ENCODE measurements at places on chromosomes 1 and 21. TPM values are rescaled to one million over a fixed set of nuclear protein-coding genes. Genes with fewer than 3 reads are reported as not detected.

DNA sequence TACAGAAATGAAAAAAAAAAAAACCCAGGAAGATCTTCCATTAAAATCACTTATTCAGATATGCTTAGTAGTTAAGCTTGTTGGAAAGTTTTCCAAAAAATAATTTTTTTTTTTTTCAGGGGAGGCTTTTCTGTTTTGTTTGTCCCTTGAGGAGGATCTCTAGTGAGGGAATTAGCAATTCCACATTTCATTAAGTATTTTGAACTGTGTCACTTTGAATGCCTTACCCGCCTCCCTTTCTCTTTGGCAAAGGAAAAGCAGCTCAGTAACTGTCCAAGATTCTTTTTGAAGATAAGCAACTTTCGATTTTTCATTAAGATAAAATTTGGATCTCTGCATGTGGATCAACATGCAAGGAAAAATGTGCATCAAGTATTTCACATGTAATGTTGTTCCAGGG is 1.8 kb downstream of the NTNG1 start:
- no peak for DNase-seq

RHOU gene
- total RNA-seq = 7.7 TPM

DNA sequence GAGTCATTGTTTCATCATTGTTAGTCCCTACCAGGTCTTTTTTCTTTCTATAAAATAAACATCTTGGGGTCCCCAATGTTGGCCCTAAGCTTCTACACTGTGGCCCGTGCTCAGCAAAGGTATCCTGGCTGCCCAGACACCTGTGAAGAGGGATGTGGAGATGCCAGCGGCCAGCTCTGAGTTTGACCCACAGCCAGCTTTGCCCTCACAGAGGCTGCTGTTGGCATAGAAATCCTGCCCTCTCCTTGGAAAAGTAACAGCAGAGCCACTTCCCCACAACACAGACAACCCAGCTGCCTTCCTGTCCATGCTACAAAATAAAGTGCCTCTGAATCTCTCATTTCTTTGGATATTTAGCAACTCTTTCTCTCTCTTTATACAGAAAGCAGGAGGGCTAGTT is 6.0 kb downstream of the TRIM62 start:
- no peak for DNase-seq

GIPC2 gene
- 0.44 TPM for total RNA-seq

IFI44L gene
- total RNA-seq = 290 TPM

DNA sequence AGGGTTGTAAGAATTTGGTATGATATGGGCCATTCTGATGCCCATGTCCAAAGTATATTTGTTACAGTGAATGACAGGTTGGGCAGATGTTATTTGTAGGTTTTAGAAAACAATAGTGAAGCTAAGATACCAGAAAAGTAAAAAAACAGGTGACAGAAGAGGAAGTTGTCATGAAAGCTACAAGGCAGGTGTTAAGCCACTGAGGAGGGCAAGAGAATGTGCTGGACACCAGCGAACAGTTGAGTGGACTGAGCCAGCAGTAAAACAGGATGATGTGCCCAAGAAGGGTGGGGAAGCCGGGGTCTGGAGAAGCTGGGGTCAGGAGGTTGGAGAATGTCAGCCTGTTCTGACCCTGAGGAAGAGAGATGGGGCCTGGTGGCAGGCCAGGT is 83.3 kb downstream of the DTL start:
- no peak for DNase-seq

DNA sequence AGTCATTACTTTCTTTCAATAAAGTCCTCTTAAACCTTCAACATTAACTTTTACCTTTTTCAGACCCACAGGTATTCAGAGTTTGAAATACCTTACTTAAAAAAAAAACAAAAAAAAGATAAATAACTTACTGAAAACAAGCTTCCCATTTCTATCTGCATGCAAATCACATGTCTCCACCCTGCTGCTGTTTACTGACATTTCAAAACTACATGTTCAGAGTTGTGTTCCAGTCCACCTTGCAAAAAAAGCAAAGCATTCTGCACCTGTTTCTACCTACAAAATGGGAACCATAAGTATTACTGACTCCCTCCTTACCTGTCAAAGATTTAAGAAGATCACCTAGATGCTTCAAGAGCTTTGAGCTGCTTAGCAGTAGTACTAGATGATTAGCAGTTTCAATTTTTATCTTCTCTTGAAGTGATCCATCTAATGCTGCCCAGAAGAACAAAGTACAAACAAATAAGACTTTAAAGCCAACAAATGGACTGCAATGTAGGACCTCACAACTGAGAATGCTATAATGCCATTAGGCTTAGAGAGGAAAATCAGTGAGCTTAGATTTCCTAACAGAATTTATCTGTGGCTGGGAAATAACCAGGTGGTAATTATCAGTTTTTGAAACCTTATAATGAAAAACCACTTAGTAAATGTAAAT is 61.2 kb downstream of the ANKRD13C start:
- no peak for DNase-seq

TAS1R1 gene
- not detected for total RNA-seq

DNA sequence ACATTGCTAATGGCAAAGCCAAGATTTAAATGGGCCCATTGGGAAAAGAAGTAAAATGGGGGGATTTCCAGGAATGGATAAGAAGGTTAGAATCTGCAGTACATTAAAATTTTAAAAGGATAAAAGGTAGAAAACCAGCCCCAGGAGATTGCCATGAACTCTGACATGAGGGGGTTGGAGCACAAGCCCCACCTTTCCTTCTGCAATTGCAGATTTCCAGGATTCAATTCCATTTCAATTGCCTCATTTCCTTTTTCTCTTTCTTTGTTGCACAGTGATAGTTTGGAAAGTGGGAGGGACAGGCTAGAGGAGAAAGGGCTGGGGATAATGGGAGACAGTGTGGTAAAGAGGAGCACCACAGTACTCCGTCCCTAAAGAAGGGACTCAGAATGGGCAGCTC is 238.5 kb upstream of the RAB4A start:
- no peak for DNase-seq

DNA sequence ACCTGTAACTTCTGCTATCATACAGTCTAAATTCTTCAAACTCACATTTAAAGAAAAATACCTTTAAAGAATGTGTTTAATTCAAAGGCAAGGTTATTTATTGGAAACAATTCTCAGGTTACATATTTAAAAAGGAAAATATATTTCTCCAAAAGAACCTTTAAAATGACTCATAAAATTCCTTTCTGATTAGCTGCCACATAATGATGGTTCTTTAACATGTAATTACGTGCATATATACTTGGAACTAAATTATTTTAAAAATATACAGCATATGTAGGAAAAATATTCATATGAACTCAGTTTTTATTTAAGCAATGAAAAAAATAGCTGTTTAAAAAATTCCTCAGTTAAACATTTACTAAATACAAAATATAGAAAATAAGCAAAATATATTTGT is 173.6 kb downstream of the COP1 start:
- no peak for DNase-seq

CADM3 gene
- total RNA-seq = not detected

DNA sequence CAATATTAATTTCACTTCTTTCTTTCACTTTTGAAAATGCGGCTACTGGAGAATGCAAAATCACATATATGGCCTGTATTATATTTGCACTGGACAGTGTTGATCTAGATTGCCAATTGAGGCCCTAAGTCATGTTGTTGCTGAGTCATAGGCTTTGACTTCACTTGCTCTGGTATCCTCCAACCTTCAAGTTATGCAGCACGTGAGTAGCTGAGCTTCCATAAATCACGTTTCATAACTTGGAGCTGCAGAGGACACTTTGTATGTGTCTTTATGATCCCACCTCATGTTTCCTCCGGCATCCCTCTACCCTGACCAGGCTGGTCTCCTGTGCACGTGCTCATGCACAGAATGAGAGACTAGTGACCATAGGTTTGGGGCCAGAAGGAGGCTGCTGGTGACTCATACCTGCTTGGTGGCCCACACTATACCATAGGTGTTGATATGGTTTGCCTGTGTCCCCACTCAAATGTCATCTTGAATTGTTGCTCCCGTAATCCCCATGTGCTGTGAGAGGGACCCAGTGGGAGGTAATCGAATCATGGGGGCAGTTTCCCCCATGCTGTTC is 103.0 kb upstream of the TSPAN2 start:
- no peak for DNase-seq

DNA sequence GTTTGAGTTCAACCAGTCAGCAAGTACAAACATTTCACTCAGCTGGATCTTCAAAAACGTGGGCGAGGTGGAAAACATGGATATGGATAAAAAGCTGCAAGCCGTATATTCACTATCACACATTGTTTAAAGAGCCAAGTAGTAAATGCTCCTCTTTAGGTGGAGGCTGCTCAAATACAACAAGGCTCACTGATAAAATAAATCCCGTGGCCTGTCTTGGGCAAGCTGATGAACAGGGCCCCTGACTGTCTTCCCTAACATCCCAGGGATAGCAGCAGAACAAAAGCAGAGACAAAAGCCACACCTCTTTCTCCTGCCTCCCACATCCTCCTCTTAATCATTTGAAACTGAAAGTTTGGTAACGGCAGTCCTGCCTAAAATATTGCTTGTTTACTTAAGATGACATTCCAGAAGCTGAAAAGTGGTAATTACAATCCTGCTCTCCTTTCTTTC is 357.7 kb downstream of the TTLL7 start:
- no peak for DNase-seq

Data from activated naive CD8-positive, alpha-beta T cell treated with anti-CD3 and anti-CD28 coated beads, Interleukin-2, amount 10 ng/mL, durations not matched to agents 7 days and 5 days (primary cell).